ENCODE measurements at places on chromosomes 5 and 9. TPM values are rescaled to one million over a fixed set of nuclear protein-coding genes. Genes with fewer than 3 reads are reported as not detected.

Gene BAAT
- not detected for total RNA-seq

Gene DNM1
- 1.4 TPM for total RNA-seq

Gene SV2C
- total RNA-seq = 0.11 TPM

Gene WDR5
- 16.6 TPM for total RNA-seq

Gene ANKRD18B
- total RNA-seq = not detected

Gene NAIP
- total RNA-seq = 21.1 TPM

Gene ZNF354C
- 2.7 TPM for total RNA-seq

Gene ADAMTS16
- not detected for total RNA-seq

Gene BSPRY
- total RNA-seq = not detected

Gene C9orf43
- total RNA-seq = 0.61 TPM

Gene SWI5
- 4.3 TPM for total RNA-seq

Gene CAVIN4
- total RNA-seq = not detected

Gene ZNF484
- total RNA-seq = 18.7 TPM

Gene CACNA1B
- total RNA-seq = not detected

Gene CTXN3
- not detected for total RNA-seq

Gene FPGS
- total RNA-seq = 95.3 TPM

Gene TMEM171
- total RNA-seq = 0.60 TPM

Gene SOHLH1
- not detected for total RNA-seq

Gene CNOT8
- total RNA-seq = 139 TPM

Gene CXCL14
- total RNA-seq = not detected

Gene RASEF
- total RNA-seq = not detected

Gene IFNK
- total RNA-seq = not detected

Gene GABRA6
- not detected for total RNA-seq

Gene F12
- not detected for total RNA-seq

Gene MARCHF6
- 189 TPM for total RNA-seq

Gene SLC25A2
- not detected for total RNA-seq

All from CD8-positive, alpha-beta T cell (primary cell).